ENCODE measurements at places on chromosomes 1 and 21. TPM values are rescaled to one million over a fixed set of nuclear protein-coding genes. Genes with fewer than 3 reads are reported as not detected.

DNA sequence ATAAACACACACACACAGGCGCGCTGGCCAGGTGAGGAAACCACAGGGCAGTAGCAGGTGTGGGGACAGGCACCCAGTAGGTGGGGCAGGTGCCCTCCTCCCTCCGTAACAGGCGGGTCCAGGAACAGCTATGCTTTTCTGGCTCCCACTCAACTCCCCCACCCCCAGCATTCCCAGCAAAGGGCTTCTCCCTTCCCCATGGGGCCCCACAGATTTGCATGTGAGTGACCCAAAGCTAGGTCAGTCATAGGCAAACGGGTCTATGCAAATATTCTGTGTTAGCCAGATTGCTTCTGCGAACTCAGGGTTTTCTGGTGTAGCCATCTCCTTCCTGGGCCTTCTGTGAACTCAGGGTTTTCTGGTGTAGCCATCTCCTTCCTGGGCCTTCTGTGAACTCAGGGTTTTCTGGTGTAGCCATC lies 114.2 kb downstream of the SIK1 start:
- H3K27ac ChIP-seq: no peak overlapping the region
- H3K4me1 ChIP-seq: no peaks in the 10 kb centered on the region
- no peak for DNase-seq
- H3K27me3 ChIP-seq: peaks cover 20% of the 10 kb centered on the region
- H3K36me3 ChIP-seq: no peaks in the 10 kb centered on the region

DNA sequence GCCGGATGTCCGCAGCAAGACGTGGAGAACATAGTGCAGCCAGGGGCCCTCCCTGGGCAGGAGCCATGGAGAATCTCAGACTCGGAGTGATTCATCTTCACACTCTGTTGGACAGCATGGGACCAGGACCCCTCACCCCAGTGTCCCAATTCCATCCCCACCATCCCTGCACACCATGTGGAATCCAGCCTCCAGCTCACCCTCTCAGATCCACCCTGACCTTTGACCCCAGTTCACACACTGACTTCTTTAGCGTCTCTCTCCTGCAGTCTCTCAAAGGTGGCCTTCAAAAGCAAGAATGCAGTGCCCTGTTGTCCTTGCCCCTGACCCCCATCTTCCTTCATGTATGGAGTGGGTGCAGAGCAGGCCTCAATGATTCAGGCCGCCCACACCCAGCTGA lies 2.1 kb upstream of the TNNI1 start:
- peaks cover 34% of the 10 kb centered on the region for H3K27me3 ChIP-seq
- H3K4me3 ChIP-seq: no peak overlapping the region
- H3K27ac ChIP-seq: no peak overlapping the region
- no peaks in the 10 kb centered on the region for H3K4me1 ChIP-seq
- no peaks in the 10 kb centered on the region for H3K36me3 ChIP-seq

NR1I3 gene
- not detected for total RNA-seq

EDARADD gene
- not detected for total RNA-seq

GRCh38 chr1:224503161-224504118 lies 68.8 kb upstream of the WDR26 start:
- H3K36me3 ChIP-seq: no peaks in the 10 kb centered on the region
- H3K27ac ChIP-seq: peak overlapping the region; percentile 96
- no peak overlapping the region for H3K4me3 ChIP-seq
- peaks cover 29% of the 10 kb centered on the region for H3K4me1 ChIP-seq
- H3K27me3 ChIP-seq: no peaks in the 10 kb centered on the region

TGFBR3 gene
- total RNA-seq: 8.3 TPM

- no peak for DNase-seq
- 0 out of 2 replicates have a peak, but pooled peaks cover 2% of the 10 kb centered on the region for H3K4me1 ChIP-seq
- H3K27ac ChIP-seq: no peak overlapping the region
- no peaks in the 10 kb centered on the region for H3K27me3 ChIP-seq
- H3K36me3 ChIP-seq: no peaks in the 10 kb centered on the region
Measured at GRCh38 chr21:46145159-46145839, 10.1 kb downstream of the FTCD start.

CD2 gene
- not detected for total RNA-seq

DNA sequence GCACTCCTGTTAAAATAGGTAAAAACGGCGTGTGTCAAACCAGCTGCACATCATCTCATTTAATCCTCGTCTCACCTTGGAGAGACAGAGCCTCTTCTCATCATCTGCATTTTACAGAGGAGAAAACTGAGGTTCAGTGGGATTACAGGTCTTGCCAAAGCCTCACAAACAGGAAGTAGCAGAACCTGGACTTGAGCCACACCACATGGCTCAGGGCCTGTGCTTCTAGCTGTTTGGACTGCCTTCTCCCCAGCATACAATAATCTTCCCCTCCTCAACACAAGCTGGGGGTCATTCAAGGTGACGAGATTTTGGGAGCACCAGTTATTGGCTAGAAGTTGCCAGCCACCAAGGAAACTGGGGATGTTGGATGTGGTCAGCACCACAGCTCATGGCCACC lies 167.9 kb upstream of the ZC3H12A start:
- no peak for DNase-seq
- H3K27me3 ChIP-seq: no peaks in the 10 kb centered on the region
- no peaks in the 10 kb centered on the region for H3K36me3 ChIP-seq
- no peak overlapping the region for H3K27ac ChIP-seq
- H3K4me1 ChIP-seq: no peaks in the 10 kb centered on the region

DENND2C gene
- 3.1 TPM for total RNA-seq

PRELP gene
- total RNA-seq: not detected

DNA sequence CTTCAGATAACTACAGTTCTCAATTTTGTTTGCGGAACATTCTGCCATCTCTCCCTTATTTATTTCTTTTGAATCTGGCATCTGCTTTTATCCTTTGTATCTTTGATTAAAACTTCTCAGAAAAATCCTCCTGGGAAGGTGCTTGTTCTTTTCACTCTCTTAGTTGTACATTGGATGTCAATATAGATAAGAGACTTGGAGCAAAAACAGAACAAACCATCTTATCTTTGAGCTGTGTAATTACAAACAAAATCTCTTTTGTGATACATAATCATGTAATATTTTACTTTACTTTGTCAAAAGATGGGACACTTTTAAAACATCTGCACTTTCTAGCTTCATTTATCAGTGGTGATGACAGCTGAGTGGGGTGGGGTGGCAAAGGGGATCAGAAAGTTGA lies 307.2 kb upstream of the LYPLAL1 start:
- H3K4me3 ChIP-seq: no peak overlapping the region
- no peaks in the 10 kb centered on the region for H3K4me1 ChIP-seq
- H3K27ac ChIP-seq: no peak overlapping the region
- no peak for DNase-seq
- H3K27me3 ChIP-seq: no peaks in the 10 kb centered on the region
- no peaks in the 10 kb centered on the region for H3K36me3 ChIP-seq

SPRR1A gene
- total RNA-seq: not detected

DNA sequence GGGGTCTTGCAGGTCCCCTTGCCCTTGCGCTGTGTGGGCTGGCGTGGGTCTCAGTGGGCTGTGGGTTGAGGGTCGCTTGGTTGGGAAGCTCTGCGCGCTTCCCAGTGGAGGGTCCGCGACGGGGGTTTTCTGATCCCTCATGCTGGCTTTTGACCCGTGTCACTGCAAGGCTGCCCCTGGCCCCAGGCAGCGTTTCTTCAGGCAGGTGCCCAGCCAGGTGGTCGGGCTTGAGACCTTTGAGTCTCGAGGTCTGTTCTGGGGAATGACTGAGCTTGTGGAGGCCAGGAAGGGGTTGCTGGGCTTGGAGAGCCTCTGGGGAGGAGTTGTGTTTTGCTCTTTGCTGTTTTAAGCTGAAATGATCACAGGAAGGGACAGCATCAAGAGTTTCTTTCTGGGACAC lies 5.3 kb downstream of the SKI start:
- H3K27me3 ChIP-seq: no peaks in the 10 kb centered on the region
- peaks cover 6% of the 10 kb centered on the region for H3K36me3 ChIP-seq
- H3K4me1 ChIP-seq: peaks cover 42% of the 10 kb centered on the region
- no peak overlapping the region for H3K4me3 ChIP-seq

FAM110D gene
- not detected for total RNA-seq

PIGR gene
- not detected for total RNA-seq

DNA sequence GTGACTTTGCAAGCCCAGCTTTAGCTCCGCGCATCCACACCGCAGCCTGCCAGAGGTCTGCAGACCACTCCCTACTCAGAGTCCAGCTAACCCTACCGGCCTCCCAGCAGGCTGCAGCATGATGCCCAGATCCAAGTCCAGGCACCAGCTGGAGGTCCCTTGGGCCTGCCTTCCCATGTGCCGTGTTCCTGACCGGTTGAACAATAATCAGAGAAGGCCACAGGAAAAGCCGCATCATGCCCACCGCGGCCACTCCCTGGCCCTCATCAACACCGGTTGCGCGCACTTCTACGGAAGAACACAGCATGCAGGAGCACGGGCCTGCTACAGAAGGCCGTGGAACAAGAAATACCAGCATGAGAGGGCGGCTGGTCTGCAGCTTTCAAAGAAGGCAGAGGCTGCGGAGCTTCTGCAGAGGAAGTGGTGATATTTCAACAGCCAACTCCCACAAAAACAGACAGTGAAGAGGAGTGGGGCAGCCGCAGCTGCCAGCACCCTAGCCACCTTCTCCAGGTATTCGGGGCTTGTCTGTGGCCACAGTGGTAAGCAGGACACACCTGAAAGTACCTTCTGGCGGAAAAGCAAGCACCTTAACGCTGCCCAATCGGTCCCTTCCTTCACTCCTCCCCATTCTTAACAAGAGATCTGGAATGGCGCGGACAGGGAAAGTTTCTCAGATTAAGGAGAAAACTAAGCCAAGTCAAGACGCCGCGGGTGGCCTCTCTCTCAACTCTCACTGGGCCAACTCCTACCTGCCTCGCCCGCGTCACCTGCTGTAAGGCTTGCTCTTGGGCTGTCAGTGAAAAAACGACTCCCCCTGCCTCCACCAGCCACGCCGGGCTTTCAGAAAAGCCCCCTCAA lies 1.5 kb downstream of the PGBD5 start:
- H3K27ac ChIP-seq: no peak overlapping the region
- no peaks in the 10 kb centered on the region for H3K4me1 ChIP-seq
- DNase-seq: no peak
- no peaks in the 10 kb centered on the region for H3K36me3 ChIP-seq

GRCh38 chr1:168050307-168050706 lies 86.4 kb downstream of the GPR161 start:
- peaks cover 3% of the 10 kb centered on the region for H3K4me1 ChIP-seq
- H3K4me3 ChIP-seq: no peak overlapping the region
- no peak for DNase-seq
- H3K27ac ChIP-seq: no peak overlapping the region

SLC2A5 gene
- not detected for total RNA-seq

- no peaks in the 10 kb centered on the region for H3K27me3 ChIP-seq
- H3K36me3 ChIP-seq: 0 out of 2 replicates have a peak, but pooled peaks cover 1% of the 10 kb centered on the region
- peak; percentile 92 for DNase-seq
- H3K4me1 ChIP-seq: peaks cover 3% of the 10 kb centered on the region
Measured at GRCh38 chr1:100955322-100955721, 59.4 kb downstream of the SLC30A7 start.

GRCh38 chr1:168125051-168125450 lies 11.7 kb downstream of the GPR161 start:
- no peak overlapping the region for H3K27ac ChIP-seq
- H3K36me3 ChIP-seq: peaks cover under 1% of the 10 kb centered on the region
- no peak overlapping the region for H3K4me3 ChIP-seq

- H3K4me1 ChIP-seq: no peaks in the 10 kb centered on the region
- no peaks in the 10 kb centered on the region for H3K27me3 ChIP-seq
- DNase-seq: no peak
- no peaks in the 10 kb centered on the region for H3K36me3 ChIP-seq
Measured at GRCh38 chr1:45378184-45378583, 37.9 kb upstream of the MUTYH start.

GGPS1 gene
- 23.1 TPM for total RNA-seq

C1QTNF12 gene
- 0.36 TPM for total RNA-seq

GRCh38 chr1:181739214-181739613 lies 255.9 kb downstream of the CACNA1E start:
- H3K4me3 ChIP-seq: no peak overlapping the region
- no peak for DNase-seq
- no peak overlapping the region for H3K27ac ChIP-seq
- H3K27me3 ChIP-seq: no peaks in the 10 kb centered on the region
- no peaks in the 10 kb centered on the region for H3K36me3 ChIP-seq
- no peaks in the 10 kb centered on the region for H3K4me1 ChIP-seq

SELP gene
- total RNA-seq: not detected

TNFAIP8L2 gene
- total RNA-seq: not detected

DNA sequence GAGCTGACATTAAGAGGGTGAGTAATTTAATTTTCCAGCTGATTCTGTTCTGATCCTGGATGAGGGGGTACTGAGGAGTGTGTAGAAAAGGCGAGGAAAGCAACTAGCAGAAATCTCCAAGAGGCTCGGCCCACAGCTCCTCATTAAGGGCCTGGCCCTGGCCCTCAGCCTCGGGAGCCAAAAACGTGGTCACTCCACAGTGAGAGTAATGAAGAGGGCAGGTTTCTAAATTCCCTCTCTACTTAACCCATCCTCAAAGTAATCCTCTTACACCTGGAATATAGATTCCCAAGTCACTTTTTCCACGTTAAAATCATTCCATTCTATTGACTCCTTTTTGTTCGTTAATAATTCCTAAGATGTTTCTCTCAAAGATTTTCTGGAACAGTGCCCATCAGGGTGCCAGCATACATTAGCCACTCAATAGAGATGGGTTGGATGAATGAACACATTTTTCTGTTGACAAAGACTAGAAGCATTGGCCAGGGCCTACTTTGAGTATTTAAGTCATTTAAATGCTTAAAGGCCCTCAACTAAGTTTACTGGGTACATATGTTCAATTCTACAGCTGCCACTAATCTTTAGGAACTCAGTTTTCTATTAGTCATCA lies 1.1 kb upstream of the COL11A1 start:
- no peak for DNase-seq
- no peaks in the 10 kb centered on the region for H3K36me3 ChIP-seq
- no peak overlapping the region for H3K4me3 ChIP-seq
- H3K27ac ChIP-seq: no peak overlapping the region

GRCh38 chr21:36132696-36133095 lies 2.2 kb upstream of the CBR3 start:
- no peak for DNase-seq
- H3K27ac ChIP-seq: no peak overlapping the region
- H3K4me1 ChIP-seq: peaks cover 10% of the 10 kb centered on the region
- no peaks in the 10 kb centered on the region for H3K27me3 ChIP-seq
- H3K36me3 ChIP-seq: no peaks in the 10 kb centered on the region

- no peaks in the 10 kb centered on the region for H3K27me3 ChIP-seq
- H3K4me3 ChIP-seq: no peak overlapping the region
- no peaks in the 10 kb centered on the region for H3K4me1 ChIP-seq
- H3K27ac ChIP-seq: no peak overlapping the region
- no peak for DNase-seq
- H3K36me3 ChIP-seq: no peaks in the 10 kb centered on the region
Measured at GRCh38 chr21:16437586-16437985, 707.8 kb downstream of the USP25 start.

All from IMR-90 (cell line).